AML-193 (cell line): ENCODE measurements at places on chromosomes 16 and 17.
A peak's percentile ranks its signal among the peaks of the same experiment; 100 is the strongest.

DNA sequence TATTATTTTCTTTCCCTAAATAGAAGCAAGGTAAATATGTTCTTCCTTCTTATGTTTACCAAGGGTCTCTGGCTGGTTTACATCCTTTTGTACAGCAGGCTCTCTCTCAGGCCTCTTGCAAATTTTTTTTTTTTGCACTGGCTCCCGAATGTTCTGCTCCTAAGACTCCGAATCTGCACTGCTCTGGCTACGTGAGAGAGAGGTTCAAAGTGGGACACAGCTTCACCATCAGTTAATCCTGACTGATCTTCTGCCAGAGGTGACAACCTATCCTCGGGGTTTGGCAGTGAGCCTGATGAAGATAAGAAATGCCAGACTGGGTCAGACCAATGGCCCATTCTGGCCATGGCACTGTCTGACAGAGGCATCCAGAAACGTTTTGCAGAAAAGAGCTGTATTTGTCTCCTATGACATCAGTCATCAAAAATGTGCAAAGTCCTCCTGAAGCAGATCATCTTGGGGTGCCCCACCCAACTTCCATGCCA, 136.9 kb downstream of the GRIN2A start:
- no peak for DNase-seq

GRCh38 chr16:66848172-66848571, 4.0 kb downstream of the CA7 start:
- DNase-seq: no peak

GRCh38 chr16:9151597-9151996, 60.2 kb downstream of the HAPSTR1 start:
- no peak for DNase-seq

- no peak for DNase-seq
Observed at GRCh38 chr16:14486520-14487303, 143.3 kb downstream of the PARN start.

DNA sequence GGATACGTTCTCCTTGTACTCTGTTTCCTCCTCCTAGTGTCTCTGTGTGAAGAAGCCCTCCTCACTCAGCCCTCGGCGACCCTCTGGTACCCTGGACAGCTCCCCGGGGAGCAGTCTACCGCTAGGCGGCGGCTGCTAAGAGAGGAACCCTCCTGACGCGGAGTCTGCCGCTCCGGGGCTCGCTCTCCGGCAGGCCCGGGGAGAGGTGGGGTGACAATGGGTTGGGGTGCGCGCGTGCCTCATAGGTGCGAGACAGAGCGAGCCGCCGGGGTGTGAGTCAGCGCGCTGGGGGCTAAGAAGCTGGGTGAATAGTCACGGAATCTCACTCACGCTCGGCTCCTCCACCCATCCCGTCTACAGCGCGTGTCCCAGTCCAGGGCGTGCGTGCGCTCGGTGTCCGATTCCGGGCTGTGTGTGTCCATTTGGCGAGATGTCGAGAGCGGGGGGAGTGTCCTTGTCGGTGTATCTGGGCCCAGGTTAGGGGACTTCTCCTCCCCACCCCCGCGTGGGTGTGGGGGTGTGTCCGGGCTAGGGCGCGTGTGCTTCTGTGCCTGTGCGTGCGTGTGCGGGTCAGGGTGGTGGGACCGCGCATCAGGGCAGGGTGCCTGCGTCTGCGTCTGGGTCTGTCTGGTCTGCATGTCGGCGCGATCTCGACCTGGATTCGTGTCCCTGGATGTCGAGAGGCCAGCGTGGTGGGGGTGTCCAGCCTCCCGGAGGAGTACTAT, 577 bp upstream of the HS3ST2 start:
- no peak for DNase-seq

- DNase-seq: no peak
Observed at GRCh38 chr16:55513616-55514015, 4.7 kb downstream of the LPCAT2 start.

DNA sequence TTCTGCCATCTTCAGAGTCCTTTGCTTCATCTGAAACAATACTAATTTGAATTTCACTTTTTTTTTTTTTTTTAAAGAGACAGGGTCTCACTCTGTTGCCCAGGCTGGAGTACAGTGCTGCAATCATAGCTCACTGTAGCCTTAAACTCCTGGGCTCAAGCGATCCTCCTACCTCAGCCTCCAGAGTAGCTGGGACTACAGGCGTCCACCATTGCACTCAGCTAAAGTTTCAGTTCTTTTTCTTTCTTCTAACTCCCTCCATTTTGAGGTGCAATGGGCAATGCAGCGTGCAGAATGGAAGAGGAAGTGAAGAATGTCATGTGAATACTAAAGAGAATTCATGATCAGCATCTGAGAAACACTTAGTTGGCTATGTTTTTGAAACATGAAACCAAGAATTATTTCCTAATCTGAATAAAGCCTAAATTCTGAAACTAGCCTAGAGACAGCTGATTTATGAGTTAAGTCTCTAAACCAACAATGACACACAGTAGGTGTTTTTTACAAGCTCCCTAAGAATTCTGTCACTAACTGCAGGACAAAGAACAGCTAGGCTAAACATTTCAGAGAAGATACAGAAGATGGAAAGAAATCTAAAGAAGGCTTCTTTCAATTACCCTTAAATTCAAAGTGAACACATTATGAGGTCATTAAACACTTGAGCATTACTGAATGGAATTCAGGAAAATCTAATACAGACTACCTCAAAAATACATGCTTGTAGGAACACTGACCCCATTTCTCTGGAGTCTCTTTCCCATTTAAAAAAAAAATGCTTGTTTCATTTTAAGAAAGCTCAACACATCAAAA, 21.0 kb downstream of the SNN start:
- DNase-seq: no peak

DNA sequence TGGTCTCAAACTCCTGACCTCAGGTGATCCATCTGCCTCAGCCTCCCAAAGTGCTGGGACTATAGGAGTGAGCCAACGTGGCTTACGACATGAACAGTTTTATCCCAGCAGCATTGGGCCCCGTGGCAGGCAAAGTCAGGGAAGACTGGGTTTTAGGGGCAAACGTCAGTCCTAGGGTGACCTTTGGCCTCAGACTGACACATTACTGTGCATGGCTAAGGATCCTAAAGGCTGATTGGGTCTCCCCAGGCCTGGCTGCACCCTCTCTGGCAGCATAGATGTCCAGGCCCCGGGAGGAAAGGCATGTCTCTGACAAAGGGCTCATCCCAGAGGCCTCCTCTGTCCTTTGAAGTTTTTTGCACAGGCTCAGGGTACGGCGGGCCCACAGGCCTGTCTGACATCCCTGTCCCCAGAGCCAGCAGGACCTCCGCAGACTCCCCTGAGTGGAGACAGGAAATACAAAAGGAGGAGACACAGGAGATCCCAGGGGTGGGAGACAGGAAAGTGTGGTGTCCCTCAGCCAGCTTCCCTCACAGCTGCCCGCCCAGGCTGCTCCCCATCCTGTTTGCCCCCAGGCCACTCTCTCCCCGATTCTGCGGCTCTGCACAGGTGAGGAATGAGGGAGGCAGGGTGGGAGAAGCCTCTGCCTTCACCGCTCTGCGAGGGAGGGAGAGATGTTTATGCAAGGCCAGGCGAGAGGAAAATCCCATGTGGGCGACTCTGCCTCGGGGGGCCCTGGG, 54.5 kb upstream of the MTSS2 start:
- DNase-seq: no peak

- no peak for DNase-seq
Observed at GRCh38 chr17:81237591-81238489, 1.0 kb downstream of the TEPSIN start.

DNA sequence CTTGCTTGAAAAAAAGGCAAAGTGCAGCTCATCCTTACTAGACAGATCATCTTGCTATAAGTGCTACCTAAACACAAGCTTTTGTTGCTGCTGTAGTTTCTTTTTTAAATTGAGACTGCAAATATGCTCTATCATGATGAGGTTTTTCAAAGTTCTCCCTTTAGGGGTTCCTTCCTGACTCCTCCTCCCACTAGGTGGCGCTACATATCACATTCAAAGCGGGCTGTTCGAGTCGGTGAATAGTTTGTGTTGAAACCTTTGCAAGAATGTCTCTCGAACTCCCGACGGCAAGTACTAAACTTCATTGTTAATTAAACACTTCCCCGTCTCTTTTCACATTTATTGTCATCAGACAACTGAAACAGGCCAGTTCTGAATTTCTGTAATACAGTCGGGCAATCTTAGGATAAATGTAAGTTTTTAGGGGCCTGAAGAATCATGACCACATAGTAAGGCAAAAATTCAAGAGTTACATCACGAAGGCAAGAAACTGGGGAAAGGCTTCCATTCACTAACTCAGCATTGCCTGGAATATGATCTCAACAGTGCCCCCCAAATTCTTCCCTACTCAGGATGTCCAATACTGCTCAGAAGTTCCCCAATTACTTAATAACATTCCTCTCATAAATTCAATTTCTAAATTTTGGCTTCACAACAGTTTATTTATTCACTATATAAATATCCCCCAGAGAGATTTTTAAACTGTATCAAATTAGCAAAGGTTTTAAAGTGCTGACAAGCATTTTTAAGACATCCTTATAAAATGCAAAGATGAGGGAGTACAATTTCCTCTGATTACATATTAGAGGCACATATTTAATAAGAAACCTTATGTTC, 6.7 kb downstream of the HS3ST3A1 start:
- DNase-seq: peak; percentile 57

DNA sequence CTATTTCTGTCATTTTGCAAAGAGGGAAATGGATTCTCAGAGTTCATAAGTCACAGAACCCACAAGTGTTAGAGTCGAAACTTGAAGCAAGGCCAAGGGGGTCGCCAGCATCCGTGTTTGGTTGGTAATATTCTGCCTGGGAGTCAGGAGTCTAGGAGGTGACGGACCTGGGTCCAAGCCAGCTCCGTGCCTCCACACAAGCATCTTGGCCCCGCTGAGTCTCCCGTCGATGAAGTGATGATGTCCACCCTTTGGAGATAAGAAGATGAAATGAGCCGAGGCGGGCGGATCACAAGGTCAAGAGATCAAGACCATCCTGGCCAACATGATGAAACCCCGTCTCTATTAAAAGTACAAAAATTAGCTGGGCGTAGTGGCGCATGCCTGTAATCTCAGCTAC, 53.2 kb upstream of the TNRC6C start:
- DNase-seq: no peak

- DNase-seq: no peak
Observed at GRCh38 chr16:23842137-23842600, 6.4 kb downstream of the PRKCB start.

- DNase-seq: no peak
Observed at GRCh38 chr17:58944166-58944565, 162.5 kb downstream of the TRIM37 start.

- no peak for DNase-seq
Observed at GRCh38 chr16:14302399-14303181, 231.5 kb downstream of the MRTFB start.

DNA sequence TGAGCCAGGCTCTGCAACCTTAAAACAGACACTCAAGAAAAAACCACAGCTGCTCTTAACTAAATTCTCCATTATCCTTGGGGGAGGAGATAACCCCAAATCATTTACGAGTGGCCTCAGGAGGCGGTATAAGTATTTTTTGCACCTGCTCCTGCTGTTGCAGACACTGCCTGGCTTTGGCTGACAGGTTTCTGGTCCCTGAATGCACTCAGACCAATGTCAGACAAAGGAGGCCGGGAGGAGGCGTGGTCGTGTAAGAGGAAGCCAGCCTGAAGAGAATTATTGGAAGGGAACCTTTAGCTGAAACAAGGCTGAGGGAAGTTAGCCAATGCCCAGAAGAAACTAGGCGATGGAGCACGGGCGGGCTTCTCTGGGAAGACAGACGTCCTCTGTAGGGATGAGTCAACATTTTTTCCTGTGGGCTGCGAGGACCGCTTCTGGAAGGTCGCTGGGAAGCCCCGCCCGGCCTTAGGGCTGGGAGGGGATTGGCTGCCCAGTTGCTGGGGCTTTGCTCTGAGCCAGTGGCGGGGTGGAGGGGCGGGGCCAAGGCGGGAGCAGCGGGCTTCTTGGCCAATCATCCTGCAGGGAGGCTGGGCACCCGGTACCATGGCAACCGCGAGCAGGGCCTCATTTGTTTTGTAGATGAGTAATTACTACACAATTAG, 82.3 kb downstream of the CCDC182 start:
- DNase-seq: no peak

DNA sequence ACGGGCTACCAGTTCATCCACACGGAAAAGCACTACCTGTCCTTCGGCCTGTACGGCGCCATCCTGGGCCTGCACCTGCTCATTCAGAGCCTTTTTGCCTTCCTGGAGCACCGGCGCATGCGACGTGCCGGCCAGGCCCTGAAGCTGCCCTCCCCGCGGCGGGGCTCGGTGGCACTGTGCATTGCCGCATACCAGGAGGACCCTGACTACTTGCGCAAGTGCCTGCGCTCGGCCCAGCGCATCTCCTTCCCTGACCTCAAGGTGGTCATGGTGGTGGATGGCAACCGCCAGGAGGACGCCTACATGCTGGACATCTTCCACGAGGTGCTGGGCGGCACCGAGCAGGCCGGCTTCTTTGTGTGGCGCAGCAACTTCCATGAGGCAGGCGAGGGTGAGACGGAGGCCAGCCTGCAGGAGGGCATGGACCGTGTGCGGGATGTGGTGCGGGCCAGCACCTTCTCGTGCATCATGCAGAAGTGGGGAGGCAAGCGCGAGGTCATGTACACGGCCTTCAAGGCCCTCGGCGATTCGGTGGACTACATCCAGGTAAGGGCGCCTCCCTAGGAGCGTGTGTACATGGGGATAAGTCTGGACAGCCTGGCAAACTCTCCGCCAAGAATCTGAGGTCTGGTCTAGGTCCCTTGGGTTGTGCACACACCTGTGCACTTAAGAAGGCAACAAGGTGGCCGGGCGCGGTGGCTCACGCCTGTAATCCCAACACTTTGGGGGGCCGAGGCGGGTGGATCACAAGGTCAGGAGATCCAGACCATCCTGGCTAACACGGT, 4.2 kb downstream of the HAS3 start:
- no peak for DNase-seq

DNA sequence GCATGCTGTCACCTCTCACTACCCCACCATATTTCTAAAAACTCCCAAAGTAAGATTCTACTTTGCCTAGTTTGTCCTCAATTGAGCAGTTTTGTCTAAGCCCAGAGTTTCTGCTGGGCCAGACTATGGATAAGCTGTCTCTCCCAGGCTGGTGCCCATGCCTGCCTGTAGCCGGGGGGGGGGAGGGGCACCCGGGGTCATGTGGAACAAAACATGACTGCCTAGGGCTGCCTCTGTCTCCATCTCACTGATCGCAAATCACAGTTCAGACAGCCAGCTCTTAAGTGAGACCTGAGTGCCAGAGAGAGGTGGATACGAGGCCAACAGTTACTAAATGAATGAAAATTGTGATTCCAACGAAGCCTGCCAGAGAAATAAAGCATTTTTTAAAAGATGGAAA, 78.8 kb upstream of the RPRML start:
- DNase-seq: no peak
